Stimulated activated CD4-positive, alpha-beta T cell treated with anti-CD3 and anti-CD28 coated beads, TNF-alpha, amount 100 ng/mL, for 48 hours (primary cell): ENCODE measurements at places on chromosomes 3 and 15.

DNA sequence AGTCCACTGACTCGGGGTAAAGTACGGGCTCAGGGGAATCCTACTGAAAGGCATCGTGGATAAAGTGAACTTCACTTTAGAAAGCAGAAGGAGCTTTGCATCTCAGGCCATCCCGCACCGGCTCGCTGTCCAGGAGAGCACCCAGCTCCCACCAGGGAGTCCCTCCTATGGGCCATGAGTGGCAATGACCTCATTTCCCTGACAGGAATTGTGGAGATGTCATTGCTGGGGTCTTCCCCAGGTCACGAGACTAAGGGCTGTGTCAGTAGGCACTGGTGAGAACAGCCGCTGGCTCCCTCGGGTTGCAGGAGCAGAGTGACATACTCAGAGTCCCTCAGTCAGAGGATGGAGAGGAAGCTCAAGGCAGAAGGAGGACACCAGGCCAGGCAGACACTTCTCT lies 97.3 kb downstream of the XXYLT1 start:
- no peak for DNase-seq

- no peak for DNase-seq
Measured at GRCh38 chr3:40167958-40168357, 141.5 kb upstream of the EIF1B start.

GRCh38 chr3:73846951-73847350 lies 222.2 kb upstream of the PDZRN3 start:
- DNase-seq: no peak

- no peak for DNase-seq
Measured at GRCh38 chr3:129003578-129004112, 2.5 kb downstream of the EFCC1 start.

DNA sequence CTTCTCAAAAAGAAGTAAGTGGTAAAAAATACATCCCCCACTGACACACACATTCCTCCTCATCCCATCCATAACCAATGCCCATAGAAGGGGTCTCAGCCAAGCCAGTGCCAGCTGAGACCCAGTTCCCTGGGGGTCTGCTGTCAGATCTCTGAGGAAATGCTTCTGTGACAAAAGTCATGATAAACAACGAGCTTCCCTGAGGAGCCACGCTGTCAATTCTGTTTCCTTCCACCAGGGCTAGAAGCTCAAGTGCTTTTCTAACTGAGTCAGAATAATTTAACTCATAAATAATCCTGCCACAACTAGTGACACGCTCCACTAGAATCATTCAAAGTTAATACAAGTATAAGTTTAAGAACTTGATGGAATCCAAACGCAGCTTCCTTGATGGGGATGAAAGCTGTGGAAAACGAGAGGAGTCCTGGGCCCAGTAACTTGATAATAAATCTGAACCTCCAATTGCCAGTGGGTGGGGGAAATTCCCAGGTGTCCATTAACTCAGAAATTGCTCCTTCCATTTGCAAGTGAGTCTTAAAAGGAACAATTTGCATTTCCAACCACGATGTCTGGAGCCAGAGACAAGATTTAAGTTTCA lies 348.7 kb upstream of the LMCD1 start:
- no peak for DNase-seq

GRCh38 chr3:160796813-160797164 lies 40.8 kb downstream of the PPM1L start:
- no peak for DNase-seq

DNA sequence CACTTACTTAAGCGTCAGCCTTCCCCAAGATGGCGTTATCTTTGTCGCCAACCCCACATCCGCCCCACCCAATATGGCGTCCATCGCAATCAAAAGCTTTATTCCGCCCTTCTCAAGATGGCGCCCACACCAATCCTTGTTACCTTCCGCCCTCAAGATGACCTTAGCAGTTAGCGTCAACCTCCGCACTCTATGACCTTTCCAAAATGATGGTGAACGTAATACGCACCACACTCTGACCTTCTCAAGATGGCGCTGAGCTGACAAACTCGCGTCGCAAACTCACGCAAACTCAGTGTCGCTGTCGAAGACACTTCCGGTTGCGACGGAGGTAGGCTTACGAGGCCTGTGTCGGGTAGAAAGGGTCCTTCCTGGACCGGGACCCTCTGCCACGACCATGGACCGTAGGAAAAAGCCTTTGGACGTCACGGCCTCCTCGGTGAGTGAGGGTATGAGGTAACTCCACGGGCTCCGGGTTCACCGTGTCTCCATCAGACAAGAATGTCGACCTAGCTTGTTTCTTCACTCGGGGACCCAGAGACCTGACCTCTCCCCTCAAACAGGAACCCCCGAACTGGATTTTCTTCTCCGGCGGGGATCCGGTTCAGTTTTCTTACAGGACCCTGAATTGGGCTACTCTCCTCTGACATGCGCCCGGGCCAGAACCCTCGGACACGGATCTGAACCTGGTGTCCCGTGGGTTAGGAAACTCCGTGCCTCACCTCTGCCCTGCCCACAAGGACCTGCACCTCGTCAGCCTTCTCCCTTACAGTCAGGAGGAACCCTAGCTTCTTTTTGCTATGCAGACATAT lies at the start of gene CCDC174:
CCDC174 (plus strand) TSS at position 323 of the 812 bp plus-strand sequence; CDS start at position 398, 75 bp downstream.
- peak; percentile 91 for DNase-seq

- DNase-seq: no peak
Measured at GRCh38 chr15:88949734-88950400, 36.7 kb upstream of the MFGE8 start.

DNA sequence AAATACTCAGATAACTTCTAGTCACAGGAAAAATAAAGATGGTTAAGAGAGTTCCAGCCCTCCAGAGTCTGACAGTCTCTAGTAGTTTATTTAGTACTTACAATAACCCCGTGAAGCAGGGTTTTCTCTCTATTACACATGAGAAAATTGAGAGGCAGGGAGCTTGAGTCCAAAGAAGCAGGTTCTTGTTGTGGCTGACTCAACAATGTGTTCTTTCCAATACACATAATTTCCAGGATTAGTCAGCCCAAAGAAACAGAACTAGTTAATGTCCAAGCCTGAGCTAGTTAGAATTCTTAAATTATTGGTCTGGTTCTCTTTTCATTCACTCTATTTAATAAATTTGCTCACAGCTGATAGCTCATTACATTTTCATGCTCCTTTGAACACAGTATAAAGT lies 49.9 kb downstream of the ALDH1A2 start:
- no peak for DNase-seq

GRCh38 chr3:66609660-66610561 lies 109.1 kb upstream of the LRIG1 start:
- DNase-seq: no peak

DNA sequence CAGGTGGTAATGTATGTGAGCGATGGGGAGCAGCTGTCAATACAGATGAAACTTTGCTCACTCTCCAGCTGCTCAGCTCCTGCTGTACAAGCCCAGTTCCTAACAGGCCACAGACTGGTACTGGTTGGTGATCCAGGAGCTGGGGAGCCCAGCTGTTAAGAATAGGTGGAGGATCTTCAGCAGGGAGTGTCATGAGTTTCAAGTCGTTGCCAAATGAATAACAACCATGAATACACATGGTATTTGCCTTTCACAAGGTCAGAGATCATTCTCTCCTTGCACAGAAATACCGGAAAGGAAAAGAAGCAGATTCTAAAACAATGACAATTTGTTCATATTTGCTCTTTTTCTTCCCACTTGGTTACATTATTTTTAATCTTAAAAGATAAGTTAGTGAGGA lies 5.1 kb downstream of the PLSCR1 start:
- DNase-seq: no peak

DNA sequence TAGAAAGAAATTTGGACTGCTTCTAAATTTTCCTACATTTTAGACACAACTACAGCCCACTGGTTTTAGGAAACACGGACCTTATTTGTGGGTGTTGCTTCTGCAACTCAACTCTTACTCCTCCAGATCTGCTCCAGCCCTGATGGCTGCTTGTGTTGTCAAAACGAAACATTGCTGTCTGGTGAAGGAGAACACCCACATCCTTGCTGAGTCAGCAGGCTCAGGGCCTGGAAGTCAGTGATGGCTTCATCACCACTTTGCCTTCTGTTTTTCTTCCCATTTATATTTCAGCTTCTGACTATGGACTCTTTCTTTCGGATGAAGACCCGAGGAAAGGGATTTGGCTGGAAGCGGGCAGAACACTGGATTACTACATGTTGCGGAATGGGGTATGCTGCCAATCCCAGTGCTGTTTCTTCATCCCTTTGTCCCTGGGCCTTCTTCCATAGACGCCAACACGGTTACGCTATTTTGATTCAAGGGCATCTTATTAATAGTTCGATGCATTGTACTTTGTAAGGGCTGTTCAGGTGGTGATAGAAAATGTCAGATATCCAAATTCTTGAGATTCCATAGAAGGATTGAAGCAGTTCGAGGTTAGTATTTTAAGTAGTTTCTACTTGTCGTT lies 392.6 kb upstream of the TPM1 start:
- no peak for DNase-seq
